ENCODE measurements at places on chromosomes 6 and 20.

- DNase-seq: no peak
Measured at GRCh38 chr6:150652848-150653613, 53.3 kb downstream of the PLEKHG1 start.

- DNase-seq: no peak
Measured at GRCh38 chr6:146352163-146352562, 191.5 kb upstream of the RAB32 start.

- no peak for DNase-seq
Measured at GRCh38 chr6:135813401-135813800, 38.1 kb upstream of the PDE7B start.

DNA sequence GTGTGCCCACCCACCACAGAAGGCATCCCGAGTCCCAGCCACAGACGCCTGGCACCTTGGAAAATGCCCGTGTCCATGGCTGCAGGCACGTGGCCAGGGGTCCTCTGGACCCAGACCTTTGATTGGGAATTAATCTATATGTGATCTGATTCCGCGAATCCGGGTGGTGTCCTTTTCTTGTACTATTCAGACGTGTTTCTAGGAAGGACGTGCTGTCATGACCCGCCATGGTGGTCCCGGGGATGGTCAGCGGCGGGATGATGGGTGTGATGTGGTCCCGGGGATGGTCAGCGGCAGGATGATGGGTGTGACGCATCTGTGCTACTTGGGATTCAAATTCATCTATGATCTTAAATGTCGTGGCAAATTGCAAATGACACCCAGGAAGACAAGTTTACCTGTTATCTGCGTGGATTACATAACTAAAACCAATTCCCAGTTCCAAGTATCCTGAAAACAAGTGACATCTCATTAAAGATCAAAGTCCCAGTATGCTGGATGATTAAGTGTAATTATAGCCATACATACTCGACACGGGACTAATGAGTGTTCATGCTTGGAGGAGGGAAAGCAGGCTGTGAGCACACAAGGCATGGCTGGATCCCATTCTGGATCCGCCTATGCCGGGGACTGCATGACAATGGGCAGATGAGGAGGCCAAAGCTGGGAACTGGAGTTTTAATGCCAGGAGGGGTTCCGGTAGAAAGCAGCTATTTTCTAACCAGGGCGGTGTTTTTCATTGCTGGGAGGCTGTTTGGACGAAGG lies 256.5 kb downstream of the TAF4 start:
- DNase-seq: no peak

DNA sequence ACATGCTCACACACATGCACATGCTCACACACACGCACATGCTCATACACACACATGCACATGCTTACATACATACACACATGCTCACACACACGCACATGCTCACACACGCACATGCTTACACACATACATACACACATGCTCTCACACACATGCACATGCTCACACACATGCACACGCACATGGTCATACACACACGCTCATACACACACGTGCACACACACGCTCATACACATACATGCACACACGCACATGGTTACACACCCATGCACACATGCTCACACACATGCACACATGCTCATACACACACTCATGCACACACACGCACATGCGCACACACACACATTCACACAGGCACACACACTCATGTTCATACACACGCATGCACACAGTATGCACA lies 20.8 kb upstream of the RPS6KA2 start:
- DNase-seq: no peak

GRCh38 chr20:21496452-21496851 lies 17.4 kb downstream of the NKX2-2 start:
- no peak for DNase-seq

DNA sequence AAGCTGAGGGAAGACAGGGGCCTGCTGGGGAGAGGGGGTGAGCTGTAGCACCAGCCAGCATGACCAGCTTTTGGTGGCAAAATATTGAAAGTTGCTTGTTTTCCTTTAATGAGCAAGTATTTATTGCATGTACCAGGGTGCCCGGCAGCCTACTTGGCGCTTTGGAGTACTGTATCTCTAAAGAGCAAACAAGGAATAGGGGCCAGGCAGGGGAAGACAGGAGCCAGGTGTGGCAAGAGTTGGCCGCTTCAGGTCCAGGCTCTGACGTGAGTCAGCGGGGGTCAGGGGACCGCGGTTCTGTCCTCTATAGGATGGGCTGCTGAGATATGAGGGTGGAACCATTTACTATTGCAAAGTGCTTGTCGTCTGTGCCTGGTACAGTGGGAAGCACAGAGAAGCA lies 63.1 kb downstream of the PSMG4 start:
- no peak for DNase-seq
